ENCODE measurements at places on chromosomes 1 and 21.

GRCh38 chr1:44326024-44326701 lies 28.9 kb downstream of the ERI3 start:
- no peak for DNase-seq

DNA sequence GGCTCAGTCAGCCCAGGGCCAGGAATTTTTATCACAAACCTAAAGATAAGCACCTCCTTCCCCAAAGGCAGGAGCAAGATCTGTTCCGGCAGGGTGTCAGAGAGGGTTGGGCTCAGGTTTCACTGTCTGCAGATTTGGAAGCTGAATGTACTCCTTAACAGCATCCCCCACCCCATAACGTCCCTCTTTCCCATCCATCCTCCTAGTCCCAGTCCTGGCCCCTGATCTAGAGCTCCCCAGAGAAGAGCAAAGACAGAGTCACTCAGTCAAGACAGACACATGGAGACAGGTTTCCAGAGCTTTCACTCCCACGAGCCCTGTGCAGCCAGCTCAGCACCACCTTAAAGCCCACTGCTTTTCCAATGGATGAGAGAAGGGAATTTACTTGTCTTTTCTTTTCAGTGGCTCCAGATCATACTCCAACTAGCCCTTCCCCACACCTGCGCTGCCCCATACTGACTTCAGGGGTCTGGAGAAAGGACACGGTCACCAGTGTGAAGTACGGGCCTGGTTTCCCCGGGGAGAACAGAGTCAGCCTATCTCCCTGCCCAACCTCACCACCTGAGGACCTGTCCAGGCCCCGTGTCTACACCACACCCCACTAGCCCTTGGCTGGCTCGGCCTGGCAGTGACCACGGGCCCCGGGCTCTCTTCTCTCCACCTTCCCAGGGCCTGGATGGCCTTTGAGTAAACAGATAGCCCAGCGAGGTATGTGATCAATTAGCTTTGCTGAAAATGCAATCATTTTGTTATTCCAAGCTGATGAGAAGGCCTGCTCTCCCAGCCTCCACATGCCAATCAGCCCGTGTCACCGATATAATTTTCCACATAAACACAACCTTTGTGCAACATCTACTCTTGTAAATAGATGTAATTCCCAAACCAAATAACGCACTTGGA lies 249.1 kb downstream of the FOXD2 start:
- no peak for DNase-seq

DNA sequence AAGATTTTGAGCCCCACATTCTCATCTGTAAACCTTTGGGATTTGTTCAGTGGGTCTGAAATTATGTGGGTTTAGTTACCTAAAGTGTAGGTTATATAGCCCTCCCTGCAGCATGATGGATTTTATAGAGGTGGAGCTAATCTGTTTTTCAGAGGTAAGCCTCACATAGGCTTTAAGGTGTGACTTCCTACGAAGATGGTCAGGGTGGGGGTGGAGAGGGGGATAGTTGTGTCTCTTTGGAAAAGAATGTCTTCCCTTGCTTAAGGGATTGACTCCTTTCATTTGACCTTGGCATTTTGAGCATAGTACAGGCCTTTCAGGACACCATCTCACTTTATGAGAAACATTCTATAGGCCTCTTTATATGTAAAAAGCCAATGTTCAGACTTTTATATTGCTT lies 3.4 kb downstream of the CACHD1 start:
- no peak for DNase-seq

- DNase-seq, result no peak
Measured at GRCh38 chr1:9824702-9825089, 931 bp upstream of the CLSTN1 start.

DNA sequence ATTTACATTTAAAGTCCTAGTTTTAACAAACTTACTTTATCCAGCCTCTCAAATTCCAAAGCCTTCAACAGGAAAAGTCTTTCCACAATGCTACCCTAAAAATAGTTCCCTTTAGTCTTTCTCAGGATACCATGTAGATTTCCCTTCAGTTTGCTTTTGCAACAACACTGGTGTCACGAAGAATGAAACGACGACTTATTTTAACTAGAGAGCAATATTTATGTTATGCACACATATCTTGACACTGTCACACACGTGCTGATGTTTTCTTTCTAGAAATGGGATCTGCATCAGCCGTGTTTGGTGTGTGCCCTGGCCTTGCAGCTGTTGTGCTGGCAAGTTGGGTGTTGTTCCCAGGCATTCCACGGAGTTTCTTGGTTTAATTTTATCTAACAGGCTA lies 75.5 kb downstream of the SIPA1L2 start:
- no peak for DNase-seq

- DNase-seq, result peak; percentile 77
Measured at GRCh38 chr21:43331962-43332828, 94.7 kb downstream of the SIK1 start.

- no peak for DNase-seq
Measured at GRCh38 chr1:100458661-100459357, 79.1 kb upstream of the GPR88 start.

GRCh38 chr1:156285437-156285836 lies 1.3 kb downstream of the TMEM79 start:
- no peak for DNase-seq

GRCh38 chr1:51570063-51570710 lies 46.7 kb upstream of the OSBPL9 start:
- no peak for DNase-seq

GRCh38 chr1:145782272-145783099 lies 41.4 kb downstream of the RNF115 start:
- no peak for DNase-seq

GRCh38 chr21:15820852-15821379 lies 91.1 kb downstream of the USP25 start:
- no peak for DNase-seq

GRCh38 chr1:166988974-166989515 lies at the start of gene MAEL:
MAEL (plus strand) TSS chr1:166989280; CDS start chr1:166989353, 73 bp downstream.
- DNase-seq, result no peak

DNA sequence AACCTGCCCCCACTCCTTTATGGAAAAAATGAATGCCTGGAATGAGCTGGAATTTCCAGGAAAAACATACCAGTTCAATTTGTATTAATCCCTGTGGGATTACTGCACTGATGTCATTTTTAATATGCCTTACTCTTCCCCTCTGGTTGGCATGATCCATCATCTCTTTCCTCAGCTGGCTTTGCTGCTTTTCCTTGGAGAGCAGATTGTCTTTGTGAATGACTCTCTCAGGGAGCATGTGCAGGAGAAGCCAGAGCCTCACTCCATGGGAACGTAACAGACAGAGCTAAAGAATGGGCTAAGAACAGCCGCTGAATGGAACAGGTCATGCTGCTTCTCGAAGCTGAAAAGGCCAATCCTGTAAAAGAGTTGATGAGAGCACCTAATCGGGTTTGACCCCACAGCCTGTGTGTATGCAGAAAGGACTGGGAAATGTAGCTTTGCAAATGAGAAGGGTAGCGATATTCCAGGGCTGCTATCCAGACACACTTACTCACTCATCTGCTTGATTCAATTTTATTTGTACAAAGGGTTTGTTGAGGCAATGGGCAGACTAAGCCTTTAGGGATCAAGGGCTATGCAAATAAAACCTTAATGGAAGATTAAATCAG lies 20.7 kb downstream of the PHC2 start:
- no peak for DNase-seq

DNA sequence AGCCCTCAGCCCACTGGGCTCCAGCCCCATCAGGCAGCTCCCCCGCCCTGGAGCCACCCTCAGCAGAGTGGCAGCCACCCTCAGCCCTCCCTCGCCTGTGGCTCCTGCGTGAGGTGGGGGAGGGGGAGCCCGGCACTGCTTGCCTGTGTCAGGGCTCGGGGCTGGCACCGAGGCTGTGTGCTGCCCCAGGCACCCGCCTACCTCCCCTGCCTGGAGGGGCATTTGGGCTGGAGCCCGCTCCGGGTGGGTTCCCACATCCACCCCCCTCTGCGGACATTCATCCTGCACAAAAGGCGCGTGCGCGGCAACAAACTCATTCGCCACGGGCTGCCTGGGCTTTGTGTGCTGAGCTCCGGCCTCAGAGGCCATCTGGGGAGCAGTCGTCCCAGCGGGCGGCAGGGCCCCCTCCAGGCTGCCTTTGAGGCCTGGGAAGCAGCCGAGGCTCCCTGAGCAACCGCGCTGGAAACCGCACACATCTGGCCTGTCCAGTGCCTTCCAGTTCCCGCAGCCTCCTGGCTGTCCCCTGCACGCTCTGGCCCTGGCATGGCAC lies 12.6 kb upstream of the TNFRSF14 start:
- DNase-seq, result no peak

GRCh38 chr1:228867951-228868730 lies 132.9 kb downstream of the RHOU start:
- DNase-seq, result no peak

DNA sequence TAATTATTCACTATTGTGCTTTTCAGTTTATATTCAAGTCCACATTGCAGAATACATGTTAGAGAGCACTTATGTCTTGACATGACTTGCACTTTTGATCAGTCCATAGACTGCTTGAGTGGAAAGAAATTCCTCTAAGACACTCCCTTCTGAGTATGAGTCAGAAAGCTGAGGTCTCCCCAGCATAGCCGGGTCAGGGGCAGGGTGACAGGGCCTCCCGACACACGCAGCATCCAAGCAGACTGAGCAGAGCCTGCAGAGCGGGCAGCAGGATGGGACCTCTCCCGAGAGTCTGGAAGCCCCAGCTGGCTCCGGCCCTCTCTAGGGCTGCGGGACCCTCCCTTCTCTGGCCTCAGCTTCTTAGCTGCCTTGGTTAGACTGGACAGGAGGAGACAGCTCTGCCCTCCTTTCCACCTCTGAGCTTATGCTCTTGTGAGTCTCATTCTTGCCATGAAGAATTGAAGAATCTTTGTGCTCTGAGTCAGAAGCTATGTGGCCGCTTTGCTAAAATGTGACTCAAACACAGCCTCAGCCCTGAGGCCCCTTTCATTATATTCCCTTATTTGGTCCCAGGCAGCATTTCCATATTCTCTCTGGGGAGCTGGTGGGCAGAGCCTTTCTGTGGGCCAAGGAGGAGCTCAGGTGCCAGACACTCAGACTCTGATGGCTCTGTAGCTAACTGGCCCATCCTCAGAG lies 11.2 kb upstream of the CAPN2 start:
- DNase-seq, result no peak

DNA sequence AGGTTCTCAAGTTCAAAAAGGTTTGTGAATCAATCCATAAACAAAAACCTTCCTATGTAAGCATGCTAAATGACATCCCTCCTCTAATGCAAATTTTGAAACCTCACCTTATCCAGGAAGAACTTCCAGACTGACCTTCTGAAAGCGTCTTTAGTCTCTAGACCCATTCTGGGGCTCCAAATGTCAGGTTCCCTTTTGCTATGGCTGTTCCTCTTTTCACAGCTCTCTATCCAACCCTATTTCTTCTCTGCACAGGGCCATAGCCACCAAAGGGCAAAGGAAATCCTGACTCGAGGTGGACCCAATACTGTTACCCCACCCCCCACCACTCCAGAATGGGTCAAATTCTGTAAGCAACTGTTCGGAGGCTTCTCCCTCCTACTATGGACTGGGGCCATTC lies 3.4 kb downstream of the ATP1A4 start:
- no peak for DNase-seq

DNA sequence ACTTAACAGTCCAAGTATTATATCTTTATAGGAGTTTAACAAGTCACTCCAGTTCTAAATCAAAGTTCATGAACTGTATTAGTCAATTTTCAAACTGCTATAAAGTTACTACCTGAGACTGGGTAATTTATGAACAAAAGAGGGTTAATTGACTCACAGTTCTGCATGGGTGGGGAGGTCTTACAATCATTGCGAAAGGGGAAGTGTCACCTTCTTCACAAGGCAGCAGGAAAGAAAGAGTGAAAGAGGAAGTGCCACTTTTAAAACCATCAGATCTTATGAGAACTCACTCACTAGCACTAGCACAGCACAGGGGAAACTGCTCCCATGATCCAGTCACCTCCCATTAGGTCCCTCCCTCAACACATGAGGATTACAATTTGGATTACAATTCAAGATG lies 70.0 kb downstream of the CLCA4 start:
- no peak for DNase-seq

GRCh38 chr1:209756615-209757445 lies 977 bp downstream of the TRAF3IP3 start:
- DNase-seq, result no peak

DNA sequence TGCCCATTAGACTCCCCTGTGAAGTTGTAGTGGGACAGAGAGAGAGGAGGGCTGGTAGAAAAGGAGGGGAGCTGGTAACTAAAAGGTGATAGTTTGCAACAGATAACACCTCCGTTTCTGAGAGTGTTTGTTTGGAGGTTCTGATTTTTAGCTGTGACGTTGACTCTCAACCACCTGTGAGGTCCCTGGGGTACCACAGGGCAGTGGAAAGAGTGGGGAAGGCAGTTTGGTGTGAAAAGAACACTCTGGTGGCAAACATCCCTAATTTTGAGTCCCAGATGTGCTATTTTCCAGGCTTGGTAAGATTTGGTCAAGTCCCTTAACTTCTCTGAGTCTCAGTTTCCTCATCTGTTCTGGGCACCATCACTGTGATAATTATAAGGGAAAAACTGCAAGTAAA lies 29.3 kb downstream of the RAB3B start:
- DNase-seq, result no peak

DNA sequence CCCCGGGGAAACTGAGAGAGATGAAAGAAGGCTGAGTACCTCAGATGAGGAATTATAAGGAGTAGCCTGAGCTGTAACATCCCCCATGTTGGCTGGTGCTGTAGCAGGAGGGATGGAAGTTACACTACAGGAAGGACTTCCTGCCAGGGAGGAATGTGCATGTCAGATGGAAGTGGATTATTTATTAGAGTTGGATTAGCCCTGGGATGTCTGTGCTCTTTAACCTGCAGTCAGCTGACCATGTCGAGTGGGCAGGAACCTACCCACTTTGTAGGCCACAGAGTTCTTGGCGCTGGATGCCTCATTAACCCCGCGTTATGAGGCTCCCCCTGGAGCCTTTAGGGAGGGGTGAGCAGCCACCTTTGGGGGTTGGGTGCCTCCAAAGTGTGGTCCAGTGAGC lies 757 bp upstream of the SEMA4A start:
- no peak for DNase-seq

DNA sequence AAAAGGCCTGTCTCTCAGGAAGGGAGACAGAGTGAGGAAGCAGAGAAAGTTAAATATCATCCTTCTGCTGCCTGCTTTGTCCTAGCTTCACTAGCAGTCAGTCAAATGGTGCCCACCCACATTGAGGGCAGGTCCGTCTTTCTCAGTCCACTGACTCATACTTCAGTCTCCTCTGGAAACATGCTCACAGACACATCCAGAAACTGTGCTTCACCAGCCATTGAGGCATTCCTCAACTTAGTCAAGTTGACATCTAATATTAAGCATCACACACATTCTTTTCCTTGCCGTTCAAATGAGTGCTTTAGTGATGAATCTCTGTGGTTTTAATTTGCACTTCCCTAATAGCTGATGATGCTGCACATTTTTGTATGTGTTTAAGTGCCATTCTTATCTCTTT lies 777.8 kb upstream of the PRMT6 start:
- DNase-seq, result no peak

DNA sequence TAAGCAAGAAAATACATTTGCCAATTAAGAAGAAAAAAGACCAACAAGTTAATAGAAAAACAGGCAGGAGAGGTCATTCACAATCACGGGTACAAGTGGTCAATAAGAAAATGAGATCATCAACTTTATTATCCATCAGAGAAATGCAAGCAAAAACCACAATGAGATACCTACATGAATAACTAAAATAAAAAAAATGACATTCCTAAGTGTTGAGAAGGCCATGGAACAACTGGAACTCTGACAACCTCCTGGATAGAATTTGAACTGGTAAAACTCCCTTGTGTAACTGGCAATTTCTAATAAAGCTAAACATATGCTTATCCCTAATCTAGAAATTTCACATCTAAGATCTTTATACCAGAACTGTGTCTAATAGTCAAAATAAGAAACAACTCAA lies 135.4 kb upstream of the BACE2 start:
- no peak for DNase-seq
